ENCODE measurements at places on chromosomes 6 and 20.

DNA sequence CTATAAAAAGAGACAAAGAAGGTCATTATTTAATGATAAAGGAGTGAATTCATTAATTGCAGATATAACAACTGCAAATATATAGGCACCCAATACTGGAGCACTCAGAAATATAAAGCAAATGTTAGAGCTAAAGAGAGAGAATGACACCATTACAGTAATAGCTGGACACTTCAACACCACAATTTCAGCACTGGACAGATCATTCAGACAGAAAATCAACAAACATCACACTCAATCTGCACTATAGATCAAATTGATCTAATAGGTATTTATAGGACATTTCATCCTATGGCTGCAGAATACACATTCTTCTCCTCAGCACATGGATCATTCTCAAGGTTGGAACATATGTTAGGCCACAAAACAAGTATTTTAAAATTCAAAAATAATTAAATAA is 72.7 kb downstream of the MAP7 start:
- no peak for DNase-seq

- DNase-seq: no peak
Measured at GRCh38 chr6:54188846-54189245, 77.6 kb downstream of the MLIP start.

DNA sequence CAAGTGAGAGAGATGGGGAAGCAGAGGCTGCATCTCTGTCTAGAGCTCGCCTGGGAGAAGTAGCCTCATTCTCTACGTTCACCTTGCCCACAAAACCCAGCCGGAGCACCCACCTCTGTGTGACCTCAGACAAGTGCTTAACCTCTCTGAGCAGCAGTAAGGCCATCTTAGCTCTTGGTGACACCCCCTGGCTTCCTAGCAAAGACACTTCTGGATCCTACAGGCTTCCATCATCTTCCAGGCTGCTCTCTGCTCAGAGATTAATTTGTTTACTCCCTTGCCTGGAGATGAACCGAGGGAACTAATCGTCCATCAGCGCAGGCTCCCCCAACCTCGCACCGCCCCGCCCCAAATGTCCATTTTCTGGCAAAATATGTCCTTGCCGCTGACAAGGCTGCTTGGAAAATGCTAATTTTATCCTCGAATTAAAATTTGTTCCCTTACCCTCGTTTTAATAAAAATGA is 24.0 kb upstream of the CTNNBL1 start:
- no peak for DNase-seq

DNA sequence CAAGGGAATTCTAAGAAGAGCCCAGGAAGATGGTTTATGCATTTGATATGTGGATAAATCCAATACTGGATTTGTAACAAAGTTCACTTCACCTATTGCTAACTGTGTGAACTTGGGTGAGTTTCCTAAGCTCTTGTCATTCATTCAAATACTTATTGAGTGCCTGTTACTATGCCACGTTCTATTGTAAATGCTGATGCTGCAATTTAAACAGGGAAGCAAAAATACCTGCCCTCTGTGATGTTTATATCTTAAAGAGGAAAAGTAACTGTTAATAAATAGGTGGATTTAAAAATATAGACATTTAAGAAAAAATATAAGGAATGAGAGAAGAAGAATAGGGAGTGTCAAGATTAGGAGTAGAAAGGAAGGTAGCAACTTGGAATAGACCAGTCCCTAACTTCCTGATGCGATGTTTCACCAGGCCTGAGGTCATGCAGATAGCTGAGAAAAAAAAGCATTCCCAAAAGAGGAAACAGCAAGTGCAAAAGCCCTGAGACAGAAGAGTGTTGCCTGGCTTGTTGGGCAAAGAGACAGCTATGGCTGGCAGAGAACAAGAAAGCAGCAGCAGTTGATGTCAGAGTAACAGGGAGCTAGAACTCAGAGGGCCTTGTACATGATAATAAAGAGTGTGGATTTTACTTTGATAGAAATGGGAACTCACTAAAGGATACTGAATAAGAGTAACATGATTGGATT is 54.3 kb upstream of the TCF21 start:
- no peak for DNase-seq

GRCh38 chr6:106056060-106056745 is 29.9 kb upstream of the PRDM1 start:
- no peak for DNase-seq

GRCh38 chr6:119960036-119960435 is 610.5 kb upstream of the MAN1A1 start:
- DNase-seq: no peak

DNA sequence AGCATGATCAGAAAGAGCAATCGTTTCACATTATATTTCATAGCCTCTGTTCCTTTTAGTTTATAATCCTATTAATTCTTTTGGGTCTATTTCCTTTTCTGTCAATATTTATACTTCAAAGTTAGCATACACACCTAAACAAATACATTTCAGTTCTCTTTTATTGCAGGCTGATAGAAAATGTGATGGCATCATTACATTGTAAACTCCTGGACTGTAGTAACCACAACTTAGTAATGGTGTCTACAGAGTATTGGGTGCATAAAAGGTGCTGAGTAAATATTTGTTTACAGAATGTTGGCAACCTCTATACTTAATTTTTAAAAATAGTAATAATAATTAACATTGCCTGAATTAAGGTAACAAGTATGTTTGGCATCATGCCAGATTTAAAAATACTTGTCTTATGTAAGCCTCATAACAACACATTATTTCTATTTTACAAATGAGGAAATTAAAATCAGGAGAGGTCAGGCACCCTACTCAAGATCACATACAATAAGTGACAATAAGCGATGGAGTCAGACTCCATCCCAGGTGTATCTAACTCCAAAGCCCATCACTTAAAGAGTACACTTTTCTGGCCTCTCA is 195.0 kb downstream of the UBE3D start:
- DNase-seq: no peak

- DNase-seq: no peak
Measured at GRCh38 chr6:157123234-157123633, 200.1 kb downstream of the TMEM242 start.

DNA sequence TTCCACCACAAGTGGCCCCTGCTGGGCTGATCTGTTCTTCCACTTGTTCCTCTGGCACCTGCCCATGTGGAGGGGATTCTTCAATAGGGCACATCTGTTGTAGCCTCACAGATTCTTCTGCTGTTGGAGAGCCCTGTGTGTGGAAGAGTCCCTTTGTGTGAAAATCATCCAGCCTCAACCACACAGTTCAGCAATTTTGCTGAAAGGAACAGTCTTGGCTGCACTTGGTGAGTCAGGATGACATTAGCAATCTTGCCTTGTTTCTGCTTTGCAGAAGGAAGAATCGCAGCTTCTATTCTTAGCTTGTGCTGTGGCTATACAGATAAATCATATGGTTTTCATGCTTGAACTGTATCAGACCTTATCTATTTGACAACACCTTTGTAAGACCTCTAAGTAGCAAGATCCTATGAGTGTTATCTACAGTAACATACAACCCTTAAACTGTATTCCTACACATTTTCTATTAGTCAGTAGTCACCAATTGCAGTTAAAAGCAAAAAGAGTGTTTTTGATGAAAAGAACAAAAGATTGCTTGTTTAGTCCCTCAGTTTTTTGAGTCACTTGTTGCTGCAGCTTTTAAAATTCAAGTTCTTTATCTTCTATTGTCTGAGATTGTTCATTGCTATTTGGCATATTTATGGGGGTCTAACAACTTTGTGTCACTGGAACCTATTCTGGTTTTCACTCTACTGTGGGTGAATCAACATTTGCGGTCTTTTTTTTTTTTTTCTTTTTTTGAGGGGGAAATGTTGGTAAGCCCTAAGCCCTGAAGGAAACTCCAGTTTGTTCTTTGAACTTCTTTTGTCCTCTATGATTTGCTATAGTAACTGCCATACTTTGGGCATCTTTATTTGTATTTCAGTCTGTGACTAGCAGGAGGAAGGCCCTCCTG is 231.6 kb downstream of the TFAP2B start:
- DNase-seq: no peak

DNA sequence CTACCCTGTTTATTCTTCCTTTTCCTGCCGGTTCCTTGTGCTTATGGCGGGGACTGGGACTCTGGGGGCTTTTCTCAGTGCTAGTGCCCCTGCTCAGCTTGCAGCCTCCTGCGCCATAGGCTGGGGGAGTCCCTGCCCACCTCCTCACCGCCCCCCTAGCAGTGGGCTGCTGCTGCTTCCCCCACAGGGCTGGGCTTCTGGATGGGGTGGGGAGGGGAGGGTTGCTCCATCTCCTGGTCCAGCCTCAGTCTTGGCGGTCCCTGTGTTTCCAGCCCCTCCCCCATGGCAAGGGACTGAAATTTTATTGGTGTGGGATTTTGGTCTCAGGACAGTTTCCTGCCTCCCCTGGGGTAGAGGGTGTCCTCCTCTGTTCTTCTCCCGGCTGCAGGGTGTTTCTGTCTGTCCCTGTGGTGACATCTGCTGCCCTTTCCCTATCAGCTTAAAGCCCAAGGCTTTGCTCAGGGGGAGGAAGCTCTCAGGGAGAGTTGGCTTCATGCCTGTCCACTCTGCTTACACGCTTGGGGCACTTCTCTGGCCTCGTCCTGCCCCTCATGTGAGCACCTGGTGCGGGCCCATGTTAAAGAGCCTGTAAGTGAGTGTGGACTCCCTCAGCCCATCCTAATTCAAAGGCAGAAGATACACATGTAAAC is 100.6 kb downstream of the HIVEP1 start:
- no peak for DNase-seq

DNA sequence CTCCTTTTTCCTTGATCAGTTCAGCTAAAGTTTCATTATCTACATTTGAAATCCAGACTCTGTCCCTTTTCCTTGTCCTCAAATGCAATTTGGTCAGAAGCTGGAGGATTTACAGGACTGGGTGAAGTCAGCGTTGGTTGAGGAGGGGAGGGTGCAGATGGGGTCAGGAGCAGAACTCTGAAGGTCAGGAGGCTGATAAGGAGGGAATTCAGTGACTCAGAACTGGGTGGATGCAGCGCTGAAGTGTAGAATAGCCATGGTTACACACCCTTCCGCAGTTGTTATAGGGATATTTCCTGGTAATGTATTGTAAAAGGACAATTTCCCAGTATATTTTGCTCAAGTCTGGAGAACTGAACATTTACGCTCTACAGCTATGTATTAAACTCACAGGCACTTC is 133.1 kb upstream of the FOXA2 start:
- DNase-seq: no peak

DNA sequence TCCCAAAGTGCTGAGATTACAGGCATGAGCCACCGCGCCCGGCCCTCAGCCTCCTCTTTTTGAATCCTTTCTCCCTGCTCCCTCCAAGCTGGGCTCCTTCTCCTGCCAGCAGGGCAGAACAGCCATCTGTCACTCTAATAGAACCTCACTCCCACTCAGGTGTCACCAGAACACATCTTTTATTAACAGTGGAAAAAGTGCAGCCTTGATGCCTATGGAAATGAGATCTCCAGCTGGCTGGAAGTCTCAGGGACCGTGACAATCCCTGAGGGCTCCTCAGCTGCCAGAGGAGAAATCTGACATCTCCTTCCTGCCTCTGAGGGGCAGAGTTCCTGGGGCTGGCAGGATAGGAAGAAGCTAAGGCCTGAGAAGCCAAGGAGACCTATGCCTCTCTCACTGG is 28.0 kb downstream of the TMC2 start:
- DNase-seq: no peak

DNA sequence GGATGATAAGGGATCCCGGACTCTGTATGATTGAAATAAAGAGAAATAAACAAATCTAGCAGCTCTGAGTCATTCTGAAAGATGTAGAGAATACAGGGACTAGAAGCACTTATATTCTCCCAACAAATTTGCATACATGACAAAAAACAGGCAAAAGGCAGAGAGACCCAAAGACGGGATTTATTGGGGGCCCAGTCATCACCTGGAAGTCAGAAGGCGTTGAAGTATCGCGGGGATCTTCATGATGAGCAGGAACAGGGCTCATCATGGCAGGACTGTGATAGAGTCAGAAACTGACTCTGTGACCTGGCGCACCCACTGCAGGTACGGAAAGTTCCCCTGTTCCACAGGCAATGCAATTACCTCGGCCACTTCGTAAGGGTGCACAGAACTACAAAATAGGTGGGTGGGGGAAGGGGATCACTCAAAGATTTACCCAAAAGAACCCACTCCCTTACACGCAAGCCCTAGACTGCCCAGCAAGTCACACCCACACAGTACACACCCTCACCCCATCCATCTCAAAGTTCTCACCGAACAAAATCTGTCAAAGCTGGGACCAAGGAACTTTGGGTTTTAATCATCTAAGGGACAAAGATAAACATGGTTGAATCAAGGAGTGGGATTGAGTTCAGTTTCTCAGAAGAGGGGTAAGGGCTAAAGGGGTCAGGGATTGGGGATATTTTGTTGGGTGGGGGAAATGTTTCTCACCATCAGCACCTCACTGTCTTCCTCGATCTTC is 1.4 kb downstream of the CUTA start:
- no peak for DNase-seq

DNA sequence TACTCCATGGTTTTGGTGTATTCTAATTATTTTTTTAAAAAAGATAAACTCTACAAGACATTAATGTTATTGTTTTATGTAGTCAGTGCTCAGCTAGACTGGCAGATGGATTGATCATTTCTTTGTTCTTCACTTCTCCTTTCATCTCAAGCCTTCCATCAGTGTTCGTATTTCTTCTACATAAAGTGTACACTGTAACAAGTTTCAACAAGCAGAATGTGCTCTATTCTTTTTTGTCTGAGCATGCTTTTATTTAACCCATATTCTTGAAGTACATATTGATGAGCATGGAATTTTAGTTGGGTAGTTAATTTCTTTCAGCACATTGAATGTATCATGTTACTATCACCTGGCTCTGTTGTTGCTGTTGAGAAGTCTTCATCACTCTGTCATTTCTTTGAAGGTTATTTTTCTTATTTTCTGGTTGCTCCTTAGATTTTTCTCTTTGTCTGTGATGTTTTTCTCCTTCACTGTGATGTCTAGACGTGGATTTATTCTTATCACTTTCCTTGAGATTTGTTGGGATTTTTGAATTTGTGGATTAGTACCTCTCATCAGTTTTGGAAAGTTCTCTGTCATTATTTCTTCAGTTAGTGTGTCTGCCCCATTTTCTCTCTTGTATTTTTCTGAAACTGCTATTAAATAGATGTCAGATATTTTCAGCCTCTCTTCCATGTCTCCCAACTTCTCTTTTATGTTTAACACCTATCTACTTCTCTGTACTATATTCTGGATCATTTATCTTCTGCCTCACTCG is 48.5 kb downstream of the TGM2 start:
- no peak for DNase-seq

DNA sequence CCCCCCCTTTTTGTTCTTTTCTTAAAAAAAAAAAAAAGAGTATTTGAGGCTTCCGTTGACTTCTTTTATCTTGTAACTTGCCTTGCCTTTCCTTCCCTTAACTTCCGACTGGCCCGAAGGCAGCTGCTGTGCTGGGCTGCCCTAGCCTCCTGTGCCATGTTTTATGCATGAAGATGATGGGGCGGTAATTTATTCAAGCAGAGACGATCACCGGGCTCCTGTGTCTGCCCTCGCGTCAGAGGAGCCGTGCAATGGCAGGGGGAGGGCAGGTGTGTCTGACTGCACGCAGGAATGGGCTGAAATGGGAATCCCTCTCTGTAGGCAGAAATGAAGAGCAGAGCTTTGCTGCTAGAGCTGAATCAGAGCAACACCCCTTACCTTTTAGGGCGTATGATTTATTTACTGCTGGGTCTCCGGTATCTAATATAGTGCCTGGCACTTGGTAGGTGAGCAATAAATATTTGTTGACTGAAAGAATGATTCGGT is 106.3 kb upstream of the RIPOR2 start:
- DNase-seq: no peak
